ENCODE measurements at places on chromosomes 1 and 21.

DNA sequence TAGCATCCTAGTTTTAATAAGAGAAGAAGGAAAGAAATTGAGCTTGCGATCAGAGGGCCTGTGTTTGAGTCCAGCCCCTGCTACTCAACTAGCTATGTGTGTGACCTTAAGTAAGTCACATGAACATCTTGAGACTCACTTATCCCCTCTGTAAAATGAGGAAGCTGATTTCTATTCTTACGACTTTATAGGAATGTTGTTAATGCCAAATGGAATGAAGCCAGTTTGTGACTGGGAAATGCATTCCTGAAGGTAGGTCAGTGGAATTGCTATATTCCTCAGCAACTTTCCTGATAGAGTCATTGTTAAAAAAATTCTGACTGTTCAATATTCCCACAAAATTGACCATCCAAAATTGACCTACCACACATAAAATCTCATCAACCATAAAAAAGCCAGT lies 14.9 kb downstream of the FASLG start:
- no peak for DNase-seq

DNA sequence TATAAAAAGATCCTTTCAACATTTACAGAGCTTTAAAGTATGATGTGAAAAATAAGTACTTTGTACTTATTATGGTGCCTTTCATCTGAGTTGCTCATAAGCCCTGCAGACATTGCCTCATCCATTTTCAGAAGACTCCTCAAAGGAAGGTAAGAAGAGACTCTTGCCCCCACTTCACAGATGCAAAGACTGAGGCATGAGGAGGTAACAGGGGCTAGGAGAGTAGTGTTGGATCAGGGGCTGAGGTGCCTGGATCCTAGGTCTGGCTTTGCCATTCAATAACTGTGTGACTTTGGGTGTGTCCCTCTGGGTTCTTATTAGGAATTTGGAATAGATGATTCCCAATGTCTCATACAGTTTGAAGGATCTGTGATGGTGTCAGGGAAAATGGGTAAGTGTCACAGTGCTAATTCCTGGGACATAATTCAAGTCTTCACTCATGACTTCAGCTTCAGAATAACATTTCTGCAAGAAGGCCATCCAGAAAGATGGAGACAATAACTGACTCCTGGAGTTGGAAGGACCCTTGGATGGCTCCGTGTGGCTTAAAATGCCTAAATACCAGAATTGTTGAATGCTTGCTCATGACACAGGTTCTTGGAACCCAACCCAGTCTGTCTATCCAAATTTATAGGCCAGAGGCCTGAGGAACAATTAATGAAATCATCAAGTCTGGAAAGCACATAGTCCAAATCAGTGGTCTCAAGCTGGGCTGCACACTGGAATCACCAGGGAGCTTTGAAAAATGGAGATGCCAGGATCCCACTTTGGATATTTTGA lies 93.1 kb upstream of the RUNX1 start:
- DNase-seq = no peak

DNA sequence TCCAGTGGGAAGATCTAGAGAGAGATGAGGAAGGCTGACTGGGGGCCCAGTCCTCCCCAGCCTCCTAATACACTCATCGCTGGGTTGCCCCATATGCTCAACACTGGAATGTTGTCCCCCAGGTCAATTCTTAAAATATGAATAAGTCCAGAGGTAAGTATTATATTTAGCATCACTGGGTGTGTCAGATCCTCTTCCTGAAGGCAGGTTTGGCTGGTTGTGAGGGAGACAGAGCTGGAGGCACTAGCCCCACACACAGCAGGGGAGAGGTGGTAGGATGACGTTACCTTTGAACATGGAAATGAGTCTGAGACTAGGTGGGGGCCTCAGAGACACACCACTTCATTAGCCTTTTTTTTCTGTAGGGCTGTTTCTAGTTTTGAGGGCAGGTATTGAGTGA lies 42.6 kb downstream of the SLC44A3 start:
- no peak for DNase-seq

GRCh38 chr1:107954126-107954525 lies 10.9 kb downstream of the VAV3 start:
- no peak for DNase-seq

- DNase-seq = no peak
These were observed 2.5 kb upstream of the ID3 start for GRCh38 chr1:23561813-23562100.

DNA sequence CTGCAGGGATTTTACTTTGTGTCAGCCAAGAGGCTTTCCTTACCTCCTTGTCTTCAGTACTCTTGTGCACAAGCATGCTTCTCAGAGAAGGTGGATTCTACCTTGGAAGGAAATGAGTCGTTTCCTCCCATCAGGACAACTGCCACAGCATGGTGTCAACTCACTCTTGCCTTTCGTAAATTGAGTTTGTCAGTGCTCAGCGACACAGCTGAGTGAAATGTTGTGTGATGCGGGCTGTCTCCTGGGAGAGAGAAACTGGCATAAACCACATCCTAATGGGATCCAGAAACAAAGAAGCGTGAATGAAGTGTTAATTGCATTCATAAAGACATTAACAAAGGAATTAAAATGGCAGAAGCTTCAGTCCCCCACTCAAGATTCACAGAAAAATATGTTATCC lies 51.5 kb upstream of the SLC22A15 start:
- no peak for DNase-seq

DNA sequence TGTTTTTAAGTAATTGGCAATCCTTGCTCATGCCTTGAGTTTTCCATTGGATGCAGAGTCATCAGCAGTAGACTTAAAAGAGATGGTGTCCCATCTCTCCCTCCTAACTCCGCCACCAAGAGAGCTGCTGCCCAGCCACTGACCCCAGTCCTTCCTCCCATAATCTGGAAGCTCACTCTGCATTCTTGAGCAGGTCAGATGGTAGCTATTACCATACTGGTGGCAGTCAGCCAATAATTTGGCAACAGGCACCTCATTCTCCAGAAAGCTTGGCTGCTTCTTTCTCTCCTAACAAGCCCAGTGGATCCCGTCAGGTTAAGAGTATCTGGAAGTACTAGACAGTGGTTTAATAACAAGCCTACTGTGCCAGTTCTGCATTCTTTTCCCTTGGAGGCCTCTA lies 272.1 kb downstream of the ZNF648 start:
- DNase-seq = no peak

- DNase-seq = no peak
These were observed 32.6 kb upstream of the MAGOH start for GRCh38 chr1:53270873-53271272.

- DNase-seq = no peak
These were observed 507.1 kb upstream of the ZRANB2 start for GRCh38 chr1:71587961-71588360.

DNA sequence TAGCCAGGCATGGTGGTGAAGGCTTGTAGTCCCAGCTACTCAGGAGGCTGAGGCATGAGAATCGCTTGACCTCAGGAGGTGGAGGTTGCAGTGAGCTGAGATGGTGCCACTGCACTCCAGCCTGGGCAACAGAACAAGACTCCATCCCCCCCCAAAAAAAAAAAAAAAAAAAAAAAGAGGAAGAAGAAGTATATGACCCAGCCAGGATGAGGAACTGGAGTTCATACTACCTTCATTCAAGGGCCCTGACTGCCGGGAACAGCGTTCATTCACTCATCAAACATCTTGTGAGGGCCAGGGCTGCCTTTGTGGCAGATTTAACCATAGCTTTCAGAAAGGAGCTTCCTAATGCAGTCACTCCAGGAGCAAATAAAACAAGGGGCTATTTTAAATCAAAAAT lies 127.6 kb downstream of the MRPS6 start:
- DNase-seq = no peak

DNA sequence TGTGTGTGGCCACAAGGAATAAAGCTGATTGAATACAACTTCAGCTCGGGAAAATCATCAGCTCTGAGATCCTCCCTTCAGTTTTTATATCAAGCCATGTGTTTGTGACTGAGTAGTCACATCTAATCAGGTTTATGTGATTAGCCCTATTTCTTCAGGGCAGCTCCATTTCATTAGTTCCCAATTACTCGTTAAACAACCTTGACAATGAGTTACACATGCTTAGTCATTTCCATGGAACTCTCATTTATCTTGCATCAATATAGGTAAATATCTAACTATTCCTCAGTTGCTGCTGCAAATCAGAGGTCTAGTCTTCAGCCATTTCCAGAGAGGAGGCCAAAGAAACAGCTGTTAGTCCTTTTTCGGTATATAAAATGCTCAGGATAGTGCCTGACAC lies 16.3 kb downstream of the CRB1 start:
- no peak for DNase-seq

- no peak for DNase-seq
These were observed 1.5 kb downstream of the C1orf116 start for GRCh38 chr1:207031016-207031415.

- peak; percentile 19 for DNase-seq
These were observed 162.5 kb upstream of the SGIP1 start for GRCh38 chr1:66371233-66372005.

DNA sequence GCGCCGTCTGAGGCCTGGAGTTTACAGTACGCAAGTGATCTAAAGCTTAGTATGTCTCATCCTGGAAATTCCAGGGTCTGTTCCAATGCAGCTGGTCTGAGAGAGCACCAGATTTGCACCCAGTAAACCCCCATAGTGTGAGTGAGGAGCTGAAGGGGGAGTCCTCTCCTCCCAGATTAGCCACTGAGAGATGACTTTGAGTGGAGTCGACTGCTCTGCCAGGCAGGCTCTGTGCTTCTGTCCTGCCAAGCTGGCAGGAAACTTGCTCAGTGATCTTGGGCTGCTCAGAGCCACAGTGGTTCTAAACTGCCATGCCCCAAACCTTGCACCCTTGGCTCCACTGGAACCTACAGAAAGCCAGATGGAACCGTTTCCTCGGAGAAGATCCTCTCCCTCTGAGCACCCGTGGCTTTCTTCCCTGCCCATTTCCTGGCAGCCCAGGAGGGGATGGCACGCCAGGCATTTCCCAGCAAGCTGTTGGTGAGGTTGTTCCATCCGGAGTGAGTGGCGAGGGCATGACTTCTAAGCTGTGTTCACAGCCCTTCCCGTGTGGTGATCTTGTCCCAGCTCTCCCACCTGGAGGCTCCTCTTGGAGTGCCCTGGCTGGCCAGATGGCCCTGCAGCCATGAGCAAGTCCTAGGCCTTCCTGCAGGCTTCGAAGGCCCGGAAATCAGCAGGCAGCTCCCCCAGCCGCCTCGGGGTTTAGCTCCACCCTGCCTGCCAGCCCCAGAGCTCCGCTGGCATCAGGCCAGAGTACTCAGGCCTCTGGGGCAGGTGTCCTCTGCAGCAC lies 125.9 kb upstream of the VAMP3 start:
- no peak for DNase-seq

GRCh38 chr1:13922466-13923110 lies 222.6 kb downstream of the PRDM2 start:
- no peak for DNase-seq
